ENCODE measurements at places on chromosomes 2 and 18. TPM values are rescaled to one million over a fixed set of nuclear protein-coding genes. Genes with fewer than 3 reads are reported as not detected.

GRCh38 chr2:6977786-6978185 lies 60.6 kb downstream of the RNF144A start:
- no peaks in the 10 kb centered on the region for H3K4me1 ChIP-seq
- DNase-seq: no peak
- no peaks in the 10 kb centered on the region for H3K36me3 ChIP-seq
- H3K27ac ChIP-seq: no peak overlapping the region

DNA sequence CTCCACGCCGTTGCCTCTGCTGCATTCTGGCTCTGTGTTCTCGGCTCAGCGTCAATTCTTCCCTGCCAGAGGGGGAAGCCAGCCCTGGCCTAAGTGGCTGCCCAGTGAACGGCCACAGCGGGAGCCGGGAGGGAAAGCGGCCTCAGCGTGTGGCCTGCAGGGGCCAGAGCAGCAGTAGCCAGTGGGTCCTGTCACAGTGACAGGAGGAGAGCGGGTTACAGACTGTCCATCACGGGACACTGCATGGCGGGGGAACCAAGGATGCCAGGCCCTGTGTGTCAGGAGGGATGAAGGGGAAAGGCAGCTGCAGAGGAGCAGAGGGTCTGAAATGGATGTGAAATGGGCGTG lies 39.7 kb downstream of the PDIA6 start:
- no peak for DNase-seq
- H3K27me3 ChIP-seq: no peaks in the 10 kb centered on the region
- no peaks in the 10 kb centered on the region for H3K4me1 ChIP-seq
- no peak overlapping the region for H3K4me3 ChIP-seq
- H3K27ac ChIP-seq: no peak overlapping the region

GRCh38 chr2:120434492-120435308 lies 88.8 kb downstream of the INHBB start:
- no peak for DNase-seq
- no peaks in the 10 kb centered on the region for H3K27me3 ChIP-seq
- H3K27ac ChIP-seq: no peak overlapping the region
- no peaks in the 10 kb centered on the region for H3K4me1 ChIP-seq

Gene TTC32
- total RNA-seq: 5.2 TPM

Gene SMAD2
- 38.1 TPM for total RNA-seq

Gene SP140
- total RNA-seq: 2.3 TPM

Gene CCDC121
- total RNA-seq: 0.44 TPM

Measured in esophagus squamous epithelium (tissue), 5 donors.